ENCODE measurements at places on chromosomes 1 and 21.

DNA sequence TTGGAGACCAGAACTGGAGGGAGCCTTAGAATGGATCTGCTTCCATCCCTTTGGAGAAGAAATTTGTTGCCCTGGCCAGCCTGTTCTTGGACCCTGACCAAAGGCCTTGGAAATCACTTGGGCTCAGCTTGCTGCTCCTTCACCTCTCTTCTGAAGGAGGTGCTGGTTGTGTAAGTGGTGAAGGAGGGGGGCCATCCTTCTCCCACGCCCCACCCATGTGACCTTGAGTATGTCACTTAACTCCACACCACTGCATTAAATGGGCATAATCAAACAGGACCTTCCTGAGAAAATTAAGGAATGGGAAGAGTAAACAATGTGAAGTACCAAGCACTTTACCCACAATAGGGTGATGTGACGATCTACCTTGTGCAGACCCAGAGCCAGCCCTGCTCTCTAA lies 68.3 kb upstream of the GJB5 start:
- DNase-seq: no peak

DNA sequence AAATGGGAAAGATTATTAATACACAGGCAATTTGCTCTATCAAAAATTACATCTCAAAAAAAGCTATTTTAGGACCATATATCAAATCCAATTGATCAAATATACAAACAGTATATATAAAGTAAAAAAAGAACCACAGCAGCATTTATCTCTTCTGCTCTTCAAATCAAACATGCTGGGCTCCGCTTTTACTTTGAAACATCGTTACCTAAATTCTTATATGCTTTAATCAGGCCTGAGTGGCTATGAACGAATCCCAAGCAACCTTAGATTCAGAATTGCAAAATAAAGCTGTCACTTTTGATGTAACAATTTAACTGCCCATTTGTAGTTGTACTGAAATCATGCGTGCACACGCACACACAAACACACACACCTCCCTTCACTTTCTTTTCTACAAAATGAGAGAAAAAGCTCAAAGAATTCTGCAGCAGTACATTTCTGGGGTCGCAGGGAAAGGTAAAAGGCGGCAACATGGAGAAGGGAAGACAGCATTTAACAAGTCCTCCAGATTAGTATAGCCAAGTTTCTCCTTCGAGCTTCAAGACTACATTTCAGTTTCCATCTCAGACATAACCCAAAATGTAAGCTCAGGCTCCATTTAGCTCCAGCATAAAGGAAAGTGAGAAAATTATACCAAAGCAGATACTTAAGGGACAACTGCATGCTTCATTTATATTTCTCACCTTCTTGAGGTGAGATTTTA lies 92.2 kb upstream of the TTC39A start:
- no peak for DNase-seq

DNA sequence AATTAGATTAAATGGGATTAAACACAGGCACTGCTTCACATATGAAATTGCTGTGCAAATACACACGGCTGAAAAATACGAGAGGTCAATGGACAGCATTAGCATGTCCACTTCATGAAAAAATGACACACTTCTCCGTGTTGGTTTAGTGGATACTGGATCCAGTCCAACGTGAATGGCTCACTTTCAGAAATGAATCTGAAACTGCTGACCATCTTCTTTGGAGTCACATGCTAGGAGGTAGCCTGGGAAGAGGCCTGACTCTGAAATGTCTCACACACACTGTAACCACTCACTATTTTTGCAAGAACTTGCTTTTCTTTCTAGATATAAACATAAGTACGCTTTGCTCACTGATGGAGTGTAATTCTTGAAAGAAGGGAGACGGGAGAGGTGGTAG lies 127.3 kb downstream of the HLCS start:
- DNase-seq: no peak

GRCh38 chr1:230310381-230311163 lies 115.6 kb downstream of the PGBD5 start:
- DNase-seq: peak; percentile 46

- peak; percentile 30 for DNase-seq
These were observed 32.8 kb upstream of the IFNAR2 start for GRCh38 chr21:33196941-33197374.

GRCh38 chr1:189693140-189693539 lies 784.5 kb downstream of the BRINP3 start:
- no peak for DNase-seq

GRCh38 chr1:180594723-180595122 lies 36.0 kb downstream of the OVAAL start:
- no peak for DNase-seq

DNA sequence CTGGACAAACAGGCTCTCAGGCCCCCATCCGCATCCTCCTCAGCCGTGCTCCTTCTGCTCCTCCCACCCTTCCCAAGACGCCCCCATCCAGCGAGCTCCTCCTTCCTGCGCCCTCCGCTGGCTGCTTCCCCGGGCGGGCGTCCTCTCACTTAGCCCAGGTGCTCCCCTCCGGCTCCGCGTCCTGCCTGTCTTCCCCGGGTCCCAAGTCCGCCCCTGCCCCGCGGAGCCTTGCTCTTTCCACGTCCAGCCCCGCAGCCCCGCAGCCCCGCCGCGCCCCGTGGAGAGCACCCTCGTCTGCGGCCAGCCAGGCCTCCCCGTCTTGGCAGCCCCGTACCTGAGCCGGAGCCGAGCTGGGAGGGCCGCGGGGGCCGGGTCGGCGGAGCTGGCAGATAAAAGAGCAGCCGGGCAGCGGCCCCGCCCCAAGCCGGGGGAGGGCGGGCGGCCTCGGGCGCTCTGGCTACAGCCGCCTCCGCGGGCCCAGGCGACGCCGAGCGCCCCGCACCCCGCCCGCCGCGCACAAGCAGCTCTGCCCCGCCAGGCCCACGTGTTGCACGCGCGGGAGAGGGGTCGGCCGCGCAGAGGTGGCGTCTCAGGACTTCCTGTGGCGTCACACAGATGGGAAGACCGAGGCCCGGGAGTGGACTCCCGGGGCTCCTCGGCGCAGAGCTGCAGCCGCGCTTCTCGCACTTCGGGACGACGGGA lies at the start of gene PAQR7:
Gene PAQR7 (minus strand): TSS at position 555 of the 702 bp plus-strand sequence. CDS start 11,869 bp downstream, outside the sequence.
- no peak for DNase-seq

DNA sequence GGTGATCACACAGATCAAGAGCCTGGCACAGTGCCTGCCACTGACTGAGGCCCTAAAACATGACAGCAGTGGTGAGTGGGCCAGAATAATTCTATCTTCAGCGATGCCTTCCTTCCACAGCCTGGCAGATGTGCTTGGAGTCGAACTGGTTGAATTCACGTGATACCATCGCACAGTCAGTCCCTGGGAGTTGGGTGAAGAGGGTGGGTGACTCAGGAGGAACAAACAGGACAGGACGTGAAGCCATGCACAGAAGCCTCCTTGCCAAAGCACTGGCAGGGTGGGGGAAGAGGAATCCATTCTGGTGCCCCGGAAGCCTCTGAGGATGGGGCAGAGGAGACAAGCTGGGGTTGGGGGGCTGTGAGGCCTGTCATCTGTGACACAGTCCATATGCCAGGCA lies 80.3 kb upstream of the WNT4 start:
- DNase-seq: no peak

DNA sequence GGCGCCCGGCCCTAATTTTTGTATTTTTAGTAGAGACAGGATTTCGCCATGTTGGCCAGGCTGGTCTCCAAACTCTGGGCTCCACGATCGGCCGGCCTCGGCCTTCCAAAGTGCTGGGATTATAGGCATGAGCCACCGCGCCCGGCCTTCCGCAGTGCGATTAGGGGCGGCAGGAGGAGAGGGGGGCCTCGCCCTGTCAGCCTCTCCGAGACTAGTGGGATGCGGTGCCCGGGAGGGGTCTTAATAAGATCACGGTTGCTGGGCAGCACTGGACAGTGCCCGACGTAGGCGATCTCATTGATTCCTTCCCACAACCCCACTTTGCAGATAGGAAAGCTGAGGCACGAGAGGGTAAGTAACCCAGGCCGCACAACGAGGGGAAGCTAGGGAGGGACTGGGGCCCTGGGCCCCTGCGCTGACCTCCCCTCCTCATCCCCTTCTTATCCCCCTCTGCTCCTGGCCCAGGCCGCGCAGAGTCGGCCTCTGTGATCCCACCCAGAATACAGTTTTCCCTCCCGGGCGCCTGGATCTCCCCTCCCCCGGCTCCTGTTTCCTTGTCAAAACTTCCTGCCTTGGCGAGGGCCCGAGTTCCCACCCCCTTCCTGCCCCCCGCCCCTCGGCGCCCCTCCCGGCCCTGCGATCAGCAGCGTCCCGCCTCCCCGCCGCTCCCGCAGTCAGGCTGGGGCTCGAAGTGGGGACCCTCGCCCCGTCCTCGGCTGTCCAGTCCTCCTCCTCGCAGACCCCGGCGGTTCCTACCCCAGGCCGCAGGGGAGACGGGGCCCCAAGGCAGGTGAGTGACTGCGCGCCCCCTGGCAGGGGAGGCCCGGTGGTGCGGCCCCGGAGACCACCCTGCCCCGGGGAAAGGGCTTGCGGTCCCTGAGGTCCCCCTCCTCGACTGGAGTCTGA lies at the start of gene PEAR1:
Gene PEAR1 (plus strand): TSS at position 671 of the 906 bp plus-strand sequence. CDS start 10,209 bp downstream, outside the sequence.
- no peak for DNase-seq

DNA sequence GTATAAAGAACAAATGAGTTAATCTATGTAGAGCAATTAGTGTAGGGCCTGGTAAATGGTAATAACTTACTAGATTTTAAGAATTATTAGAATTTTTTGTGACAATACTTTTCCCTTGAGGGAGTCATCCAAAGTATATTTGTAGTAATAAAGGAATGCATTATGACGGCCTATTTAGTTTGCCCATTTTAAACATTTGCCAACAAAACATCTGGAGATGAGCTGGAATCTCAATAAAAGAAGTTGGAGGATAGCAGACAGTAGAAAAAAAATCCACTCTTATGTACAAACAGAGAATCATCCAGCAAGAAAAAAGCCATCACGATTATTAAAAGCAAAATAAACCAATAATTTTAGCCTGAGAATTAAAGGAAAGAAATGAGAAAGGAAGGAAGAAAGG lies 567.3 kb upstream of the ADAMTS5 start:
- no peak for DNase-seq

GRCh38 chr21:36425286-36425685 lies 40.1 kb downstream of the CHAF1B start:
- no peak for DNase-seq

DNA sequence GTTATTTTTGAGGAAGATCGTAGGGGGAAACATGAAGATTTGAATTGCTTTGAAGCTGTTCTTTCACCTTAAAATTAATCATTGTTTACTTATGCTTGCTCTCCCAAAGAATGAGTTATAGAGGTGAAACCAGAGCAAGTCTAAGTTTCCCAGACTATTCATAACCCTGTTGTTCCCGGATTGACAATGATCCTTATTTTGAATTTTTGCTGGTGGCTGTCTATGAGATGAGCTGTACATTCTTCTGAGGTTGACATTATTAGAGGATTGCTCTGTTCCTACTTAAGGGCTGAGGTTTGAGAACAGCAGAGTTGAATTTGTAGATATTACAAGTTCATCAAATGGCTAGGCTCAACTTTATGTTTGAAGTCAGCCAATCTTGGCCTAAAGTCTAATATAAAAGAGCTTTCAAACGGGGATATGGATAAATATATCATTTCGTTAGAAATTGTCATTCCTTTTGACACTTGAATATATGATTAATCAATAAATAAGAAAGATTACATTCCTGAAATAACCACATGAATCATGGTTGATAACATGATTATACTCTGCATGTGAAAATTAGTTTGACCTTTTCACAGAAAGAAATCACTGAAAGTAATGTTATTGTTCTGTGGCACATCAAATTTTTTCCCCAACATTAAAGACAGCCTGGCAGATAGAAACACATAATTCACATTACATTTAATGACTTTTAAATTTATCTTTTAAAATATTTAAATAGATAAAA lies 19.1 kb upstream of the PDE4B start:
- no peak for DNase-seq

DNA sequence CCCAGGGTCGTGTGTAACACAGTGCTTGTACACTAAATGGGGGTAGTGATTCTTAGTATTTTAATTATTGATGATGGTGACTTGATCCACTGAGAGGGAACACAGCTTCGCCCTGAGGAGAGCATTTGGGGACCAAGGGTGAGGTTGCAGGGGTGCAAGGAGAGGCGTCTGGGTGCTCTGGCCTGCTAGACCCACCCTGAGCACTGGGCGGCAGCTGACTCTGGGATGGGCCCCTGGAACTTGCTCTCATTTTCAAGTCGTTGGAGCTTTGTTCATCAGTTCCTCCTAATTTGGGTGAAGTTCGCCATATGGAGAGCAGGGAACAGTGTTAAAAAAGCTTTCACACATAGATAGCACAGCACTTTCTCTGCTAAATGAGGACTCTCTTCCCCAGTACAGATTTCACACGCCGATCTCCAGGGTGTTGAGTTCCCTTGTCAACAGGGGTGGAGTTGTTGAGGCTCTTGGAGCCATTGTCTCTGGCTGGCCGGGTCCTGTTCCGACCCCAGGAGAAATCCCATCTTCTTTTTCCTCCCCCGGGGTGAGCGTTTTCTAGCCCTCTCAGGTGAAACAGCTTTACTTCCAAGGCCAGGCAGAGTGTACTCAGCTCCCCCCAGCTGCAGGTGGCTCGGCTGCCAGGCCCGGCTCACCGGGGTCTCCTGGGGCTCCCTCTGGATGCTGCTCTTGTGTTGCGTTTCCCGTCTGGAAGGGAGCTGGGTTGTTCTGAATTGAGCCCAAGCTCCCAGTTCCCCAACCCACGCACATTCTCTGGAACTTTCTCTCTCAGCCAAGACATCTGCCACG lies 367.4 kb downstream of the RPS6KC1 start:
- DNase-seq: no peak

GRCh38 chr1:152159144-152159543 lies at the start of gene RPTN:
Gene RPTN (minus strand): TSS chr1:152159228. CDS start chr1:152157889, 1,339 bp downstream.
- DNase-seq: no peak

Measured in activated CD8-positive, alpha-beta memory T cell treated with anti-CD3 and anti-CD28 coated beads for 1 hour (primary cell).